Naive thymus-derived CD8-positive, alpha-beta T cell (primary cell): ENCODE measurements at places on chromosomes 4 and X.

GRCh38 chr4:141652161-141652778 is 15.9 kb downstream of the IL15 start:
- DNase-seq = no peak

DNA sequence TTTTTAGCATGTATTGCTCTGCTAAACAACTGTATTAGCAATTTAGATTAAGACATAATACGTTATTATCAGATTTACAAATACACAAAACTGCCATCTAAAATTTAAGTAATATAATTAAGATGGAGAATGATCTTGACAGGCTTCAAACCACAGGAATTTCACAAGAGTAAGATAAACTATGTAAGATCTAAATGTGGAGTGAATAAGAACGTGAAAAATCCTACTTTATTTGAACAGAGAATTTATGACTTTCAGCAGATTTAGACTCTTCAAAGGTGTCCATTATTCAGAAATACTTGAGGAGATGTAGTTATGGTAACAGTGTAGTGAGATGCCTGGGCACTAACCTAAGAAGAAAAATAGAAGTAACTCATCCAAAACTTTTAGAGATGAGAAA is 73.2 kb downstream of the SLC4A4 start:
- DNase-seq = no peak

- DNase-seq = no peak
These were observed 7.4 kb upstream of the UTP3 start for GRCh38 chr4:70680934-70681333.

DNA sequence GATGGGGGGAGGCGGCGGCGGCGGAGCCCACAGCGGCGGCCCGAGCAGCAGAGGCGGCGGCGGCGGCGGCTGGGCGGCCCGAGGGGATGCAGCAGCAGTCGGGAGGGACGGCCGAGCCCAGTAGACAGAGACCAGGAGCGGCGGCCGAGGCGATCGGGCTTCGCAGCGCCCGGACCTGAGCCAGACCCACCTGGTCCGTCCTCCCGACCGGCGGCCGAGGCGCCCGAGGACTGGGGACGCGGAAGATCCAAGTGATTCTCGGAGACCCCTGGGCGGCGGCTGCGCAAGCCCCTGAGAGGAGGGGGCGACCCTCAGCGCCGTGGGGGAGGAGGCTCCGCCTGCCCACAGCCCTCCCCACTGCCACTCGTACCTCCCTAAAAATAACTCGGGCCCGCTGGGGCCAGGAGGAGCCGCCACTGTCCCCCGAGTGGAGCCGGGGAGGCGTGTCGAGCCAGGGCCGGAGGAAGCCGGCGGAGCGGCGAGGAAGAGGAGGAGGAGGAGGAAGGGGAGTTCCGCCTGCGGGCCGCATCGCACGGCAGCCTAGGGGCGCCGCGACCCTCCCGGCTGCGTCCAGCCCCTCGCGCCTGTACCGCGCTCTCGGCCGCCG is 608 bp downstream of the RAPGEF2 start:
- peak; percentile 48 for DNase-seq

DNA sequence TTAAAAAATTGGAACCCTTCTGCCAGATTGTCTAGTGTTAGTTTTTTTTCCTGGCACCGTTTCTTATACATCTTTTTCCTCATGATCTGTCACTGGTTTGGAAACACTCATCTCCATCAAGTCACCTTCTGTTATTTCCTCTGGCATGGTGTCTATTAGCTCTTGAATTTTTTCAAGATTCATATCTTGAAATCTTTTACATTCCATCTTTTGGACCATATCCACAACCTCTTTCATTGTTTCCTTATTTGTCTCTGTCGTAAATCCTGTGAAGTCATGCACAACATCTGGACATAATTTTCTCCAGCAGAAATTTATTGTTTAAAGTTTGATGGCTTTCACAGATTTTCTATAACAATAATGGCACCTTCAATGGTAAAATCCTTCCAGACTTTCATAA is 10.2 kb upstream of the TMEM185A start:
- no peak for DNase-seq

- no peak for DNase-seq
These were observed 62.3 kb upstream of the LNX1 start for GRCh38 chr4:53653484-53654053.

GRCh38 chr4:13298655-13299054 is 185.5 kb downstream of the RAB28 start:
- no peak for DNase-seq

- no peak for DNase-seq
These were observed 99.0 kb downstream of the ZAR1 start for GRCh38 chr4:48589098-48589445.

DNA sequence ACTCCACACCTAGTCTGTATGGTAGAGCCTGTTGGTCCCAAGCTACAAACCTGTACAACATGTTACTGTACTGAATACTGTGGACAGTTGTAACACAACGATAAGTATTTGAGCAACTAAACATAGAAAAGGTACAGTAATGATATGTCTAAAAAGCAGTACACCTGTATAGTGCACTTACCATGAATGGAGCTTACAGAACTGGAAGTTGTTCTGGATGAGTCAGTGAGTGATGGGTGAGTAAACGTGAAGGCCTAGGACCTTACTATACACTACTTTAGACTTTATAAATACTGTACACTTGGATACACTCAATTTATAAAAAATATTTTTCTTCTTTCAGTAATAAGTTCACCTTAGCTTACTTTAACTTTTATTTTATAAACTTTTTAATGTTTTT is 104.0 kb downstream of the TMA16 start:
- DNase-seq = no peak

- no peak for DNase-seq
These were observed 78.2 kb downstream of the GLRA2 start for GRCh38 chrX:14607446-14607985.

GRCh38 chrX:130778773-130779172 is 124.2 kb downstream of the ENOX2 start:
- no peak for DNase-seq

GRCh38 chrX:148610328-148610698 is 109.9 kb downstream of the AFF2 start:
- no peak for DNase-seq

- no peak for DNase-seq
These were observed 91.5 kb downstream of the HPRT1 start for GRCh38 chrX:134551376-134552048.

- no peak for DNase-seq
These were observed 48.6 kb downstream of the ACOX3 start for GRCh38 chr4:8391972-8392371.

DNA sequence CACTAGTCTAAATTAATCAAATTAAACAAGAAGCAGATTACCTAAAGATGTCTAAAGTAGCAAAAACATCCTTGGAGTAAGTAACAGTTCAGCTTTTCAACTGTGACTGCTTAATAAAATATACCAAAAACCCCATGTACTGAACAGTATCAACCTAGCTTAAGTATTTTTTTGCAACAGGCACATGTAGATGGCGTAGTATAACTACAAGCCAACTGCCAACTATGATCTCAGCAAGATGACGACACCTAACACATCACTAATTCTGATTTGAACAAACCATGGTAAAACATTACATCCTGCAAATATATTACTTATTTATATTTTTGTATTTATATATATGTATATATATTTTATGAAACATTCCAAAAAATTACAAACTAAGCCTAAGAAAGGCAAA is 24.5 kb downstream of the DHX15 start:
- DNase-seq = no peak

GRCh38 chrX:37817579-37817978 is 29.8 kb downstream of the DYNLT3 start:
- DNase-seq = no peak

DNA sequence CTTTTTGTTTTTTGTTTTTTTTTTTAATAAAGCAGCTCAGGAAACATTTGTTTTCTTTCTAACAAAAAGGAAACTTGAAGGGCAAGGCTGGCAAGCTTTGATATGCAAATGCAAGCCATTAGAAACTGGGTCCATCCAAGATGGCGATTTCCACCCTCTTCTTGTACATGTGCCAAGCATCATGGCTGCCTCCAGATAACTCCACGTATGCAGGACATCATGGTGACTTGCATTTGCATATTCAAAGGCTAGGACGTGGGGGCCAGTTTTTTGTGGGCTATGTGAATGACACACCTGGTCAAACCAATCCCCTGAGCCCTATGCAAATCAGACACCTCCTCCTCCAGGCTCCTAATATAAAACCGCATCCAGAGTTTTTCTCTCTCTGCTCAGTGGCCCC is 692.6 kb downstream of the FAM133A start:
- no peak for DNase-seq

DNA sequence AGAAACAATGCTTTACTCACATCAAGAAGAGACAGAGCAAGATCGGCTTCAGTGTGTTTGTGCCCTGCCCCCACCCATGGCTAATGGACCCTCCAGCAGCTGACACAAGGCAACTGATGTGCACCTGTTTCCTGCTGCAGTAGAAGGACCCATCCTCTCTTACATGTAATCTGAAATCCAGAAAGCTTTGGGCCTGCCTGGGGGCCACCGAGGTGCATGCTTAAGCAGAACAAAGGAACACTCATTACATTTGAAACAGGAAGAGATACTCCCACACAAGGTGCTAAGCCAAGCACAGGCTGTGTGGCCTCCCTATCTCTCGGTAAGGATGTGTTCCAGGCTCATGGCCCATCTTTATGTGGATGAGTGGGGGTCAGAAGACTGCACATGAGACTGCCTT is 338.0 kb downstream of the SPOCK3 start:
- DNase-seq = no peak

GRCh38 chr4:123495530-123495929 is 98.9 kb downstream of the SPRY1 start:
- no peak for DNase-seq

DNA sequence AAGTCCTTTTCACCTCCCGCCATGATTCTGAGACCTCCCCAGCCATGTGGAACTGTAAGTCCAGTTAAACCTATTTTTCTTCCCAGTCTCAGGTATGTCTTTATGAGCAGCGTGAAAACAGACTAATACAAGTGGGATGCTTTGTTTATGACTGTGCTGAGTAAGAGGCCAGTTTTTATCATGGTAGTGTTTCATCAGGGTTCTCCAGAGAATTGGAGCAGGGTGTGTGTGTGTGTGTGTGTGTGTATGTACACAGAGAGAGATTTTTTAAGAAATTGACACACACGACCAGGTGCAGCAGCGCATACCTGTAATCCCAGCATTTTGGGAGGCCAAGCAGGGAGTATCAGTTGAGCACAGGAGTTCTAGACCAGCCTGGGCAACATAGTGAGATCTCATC is 34.6 kb upstream of the SLC2A9 start:
- no peak for DNase-seq

DNA sequence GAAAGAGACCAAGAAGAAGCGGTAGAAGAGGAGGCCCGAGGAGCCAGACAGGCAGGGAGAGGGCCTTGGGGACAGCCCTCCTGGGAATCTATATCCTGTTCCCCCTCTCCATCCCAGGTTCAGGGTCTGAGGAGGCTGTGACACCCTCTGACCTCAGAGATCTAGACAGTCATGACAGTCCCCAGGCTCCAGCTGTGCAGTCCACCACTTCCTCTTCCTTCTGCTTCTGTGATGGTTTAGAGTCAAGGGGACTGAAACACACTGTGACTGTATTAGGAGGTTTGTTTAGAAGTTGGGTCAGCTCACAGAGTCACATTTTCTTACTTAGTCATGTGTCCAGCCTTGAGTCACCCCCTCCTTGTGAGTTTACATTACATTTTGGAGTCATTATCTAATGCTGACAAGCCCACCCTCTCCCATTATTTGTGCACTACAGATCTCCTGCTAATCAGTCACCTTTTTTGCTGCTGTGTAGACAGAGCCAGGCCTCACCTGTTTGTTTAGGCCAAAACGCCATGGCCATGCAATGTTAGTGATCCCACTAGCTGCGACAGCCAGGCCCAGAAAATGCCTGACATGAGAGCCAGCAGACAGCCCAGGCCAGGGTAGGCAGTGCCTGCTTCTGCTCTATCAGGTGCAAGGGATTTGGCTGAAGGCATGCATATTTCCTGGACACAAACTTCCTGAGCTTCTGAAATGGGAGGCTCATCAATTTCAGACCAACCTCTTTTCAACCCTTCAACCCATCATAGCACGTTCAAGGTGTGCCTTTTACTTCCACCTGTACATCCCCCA is 26.0 kb downstream of the MANBA start:
- DNase-seq = no peak

DNA sequence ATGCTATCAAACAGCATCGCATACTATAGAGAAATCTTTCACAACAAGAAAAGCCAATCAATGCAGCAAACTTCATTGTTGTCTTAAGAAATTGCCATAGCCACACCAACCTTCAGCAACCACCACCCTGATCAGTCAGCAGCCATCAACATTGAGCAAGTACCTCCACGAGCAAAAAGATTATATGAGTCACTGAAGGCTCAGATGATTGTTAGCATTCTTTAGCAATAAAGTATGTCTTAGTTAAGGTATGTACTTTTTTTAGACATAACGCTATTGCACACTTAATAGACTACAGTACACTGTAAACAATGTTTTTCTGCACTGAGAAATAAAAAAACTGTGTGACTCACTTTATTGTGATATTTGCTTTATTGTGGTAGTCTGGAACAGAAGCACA is 37.8 kb upstream of the FUNDC1 start:
- no peak for DNase-seq

DNA sequence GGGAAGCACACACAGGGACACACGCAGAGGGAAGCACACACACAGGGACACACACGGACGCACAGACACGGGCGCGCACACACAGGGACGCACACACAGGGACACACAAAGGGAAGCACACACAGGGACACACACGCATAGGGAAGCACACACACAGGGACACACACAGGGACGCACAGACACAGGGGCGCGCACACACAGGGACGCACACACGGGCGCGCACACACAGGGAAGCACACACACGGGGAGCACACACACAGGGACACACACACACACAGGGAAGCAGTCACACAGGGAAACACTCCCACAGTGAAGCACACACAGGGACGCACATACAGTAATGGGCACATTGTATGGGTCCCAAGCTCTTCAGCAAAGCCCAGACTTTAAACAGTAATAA is 685.3 kb downstream of the TRIML1 start:
- no peak for DNase-seq
